ENCODE measurements at places on chromosomes 5 and 9.
A peak's percentile ranks its signal among the peaks of the same experiment; 100 is the strongest.

GRCh38 chr5:1480217-1480616 lies 35.0 kb upstream of the SLC6A3 start:
- no peak for DNase-seq

DNA sequence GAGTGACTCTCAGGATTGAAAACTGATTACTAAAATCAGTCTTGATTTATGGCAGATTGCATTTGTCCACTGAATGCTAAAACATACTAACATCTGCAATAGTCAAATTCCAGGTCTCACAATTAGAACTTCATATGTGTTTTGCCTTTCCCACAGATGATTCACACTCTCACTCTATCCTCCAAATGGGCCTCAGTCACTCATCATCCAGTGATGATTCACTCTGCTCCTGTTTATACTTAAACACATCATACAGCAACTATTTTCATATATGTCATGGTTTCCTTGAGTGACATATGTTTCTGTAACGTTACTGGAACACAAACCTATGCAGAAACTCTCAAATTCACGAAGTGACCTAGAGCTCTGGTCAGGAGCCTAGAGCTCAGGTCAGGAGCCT lies 512.9 kb downstream of the HINT1 start:
- DNase-seq: no peak

GRCh38 chr9:27112235-27112634 lies 3.2 kb downstream of the TEK start:
- DNase-seq: no peak

DNA sequence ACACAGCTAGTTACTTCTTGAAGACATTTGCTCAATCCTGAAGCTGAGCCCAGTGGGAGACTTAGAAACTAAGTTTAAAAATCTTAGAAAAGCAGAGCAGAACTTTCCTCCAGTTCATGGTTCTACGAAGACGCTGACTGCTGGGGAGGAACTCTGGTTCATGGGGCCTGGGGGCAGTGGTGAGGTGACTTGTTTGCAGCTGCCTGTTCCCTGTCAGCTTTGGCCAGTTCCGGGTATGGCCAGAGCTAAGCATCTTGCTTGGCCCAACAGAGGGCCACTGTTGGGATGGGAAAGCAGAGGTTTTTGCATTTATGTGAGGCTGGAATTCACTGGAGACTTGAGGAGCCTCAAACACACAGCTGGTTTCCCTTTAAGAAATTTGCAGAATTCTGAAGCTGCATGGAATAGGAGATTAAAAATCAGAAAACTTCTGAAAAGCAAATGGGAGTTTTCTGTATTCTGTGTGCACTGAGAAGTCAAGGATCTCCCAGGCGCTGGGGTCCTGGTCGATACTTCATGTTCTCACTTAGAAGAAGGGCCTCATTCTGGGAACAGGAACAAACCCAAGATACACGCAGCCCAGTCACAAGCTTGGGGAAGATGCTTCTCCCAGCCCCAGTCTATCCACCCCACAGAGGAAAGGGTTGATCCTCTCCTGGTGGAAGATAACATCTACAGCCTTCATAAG lies 10.6 kb upstream of the HMHB1 start:
- DNase-seq: no peak

GRCh38 chr5:145551714-145552113 lies 283.4 kb downstream of the PRELID2 start:
- no peak for DNase-seq

GRCh38 chr9:137575364-137575715 lies 3.4 kb downstream of the DPH7 start:
- DNase-seq: no peak

DNA sequence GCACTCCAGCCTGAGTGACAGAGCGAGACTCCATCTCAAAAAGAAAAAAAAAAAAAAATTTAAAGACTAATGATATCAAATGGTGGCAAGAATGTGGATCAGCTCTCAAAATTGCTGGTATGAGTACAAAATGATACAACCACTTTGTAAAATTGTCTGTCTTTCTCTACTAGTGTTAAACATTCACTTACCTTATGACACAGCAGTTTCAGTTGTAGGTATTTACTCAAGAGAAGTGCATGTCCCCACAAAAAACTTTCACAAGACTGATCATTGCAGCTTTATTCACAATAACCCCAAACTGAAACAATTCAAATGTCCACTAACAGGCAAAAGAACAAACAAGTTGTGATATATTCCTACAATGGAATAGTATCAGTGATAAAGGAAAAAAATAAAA lies 14.7 kb upstream of the CETN3 start:
- no peak for DNase-seq

DNA sequence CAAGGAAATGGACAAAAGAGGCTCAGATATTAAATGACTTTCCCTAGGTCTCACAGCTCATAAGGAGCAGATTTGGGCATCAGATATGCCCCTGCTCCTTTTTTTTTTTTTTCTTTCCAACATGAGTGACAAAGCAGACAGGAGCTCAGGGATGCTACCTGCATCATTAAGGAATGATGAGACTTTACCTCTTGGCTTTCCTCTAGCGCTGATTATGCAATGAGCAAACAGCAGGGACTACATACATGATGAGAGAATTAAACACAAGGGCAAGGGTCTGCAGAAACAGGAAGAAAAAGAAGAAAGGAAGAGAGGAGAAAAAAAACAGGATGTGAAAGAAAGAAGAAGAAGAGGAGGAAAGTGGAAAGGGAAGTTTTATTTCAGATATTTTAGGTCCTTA lies 179.9 kb downstream of the PPP2R2B start:
- DNase-seq: no peak

GRCh38 chr5:151772029-151772845 lies 483 bp downstream of the G3BP1 start:
- DNase-seq: peak; percentile 4

GRCh38 chr5:167451076-167451475 lies 840.4 kb upstream of the WWC1 start:
- DNase-seq: no peak

- DNase-seq: peak; percentile 59
Measured at GRCh38 chr5:102666164-102666946, 88.8 kb upstream of the PAM start.

Measured in NCI-H1105 (cell line).